NCI-H2227 treated with DMSO at 0.1 percent for 48 hours (cell line): ENCODE measurements at places on chromosomes 5 and 9.

DNA sequence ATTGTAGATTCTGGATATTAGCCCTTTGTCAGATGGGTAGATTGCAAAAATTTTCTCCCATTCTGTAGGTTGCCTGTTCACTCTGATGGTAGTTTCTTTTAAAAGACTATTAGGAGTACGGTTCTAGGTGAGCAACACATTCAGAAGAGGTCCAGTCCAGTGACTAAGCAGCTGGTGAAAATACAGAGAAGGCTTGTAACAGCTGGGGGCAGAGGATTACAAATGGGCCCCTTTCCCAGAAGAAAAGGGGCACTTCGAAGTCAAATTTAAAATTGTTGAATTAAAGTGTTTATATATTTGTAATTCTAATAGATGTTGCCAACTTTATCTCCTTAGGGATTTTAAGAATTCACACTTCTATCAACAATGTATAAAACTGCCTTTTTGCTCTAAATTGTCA is 720.5 kb downstream of the TLE4 start:
- no peak for DNase-seq

DNA sequence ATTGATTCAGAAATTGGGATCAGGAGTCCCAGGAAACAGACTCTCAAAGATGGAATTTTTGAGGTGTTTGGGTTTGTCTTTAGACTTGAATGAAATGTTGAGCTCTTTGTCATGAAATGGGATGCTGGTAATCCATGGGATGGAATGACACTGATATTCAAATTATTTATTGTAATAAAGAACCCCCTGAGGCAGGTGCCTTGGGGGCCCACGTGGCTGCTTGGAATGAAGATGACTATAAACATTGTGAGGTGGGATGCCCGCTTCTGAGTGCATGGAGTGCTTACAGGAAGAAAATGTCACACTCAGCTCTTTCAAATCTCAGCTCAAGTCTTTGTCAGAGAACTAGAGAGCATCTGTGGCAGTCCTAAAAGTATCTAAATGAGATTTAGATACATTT is 9.6 kb upstream of the C1QTNF2 start:
- no peak for DNase-seq

DNA sequence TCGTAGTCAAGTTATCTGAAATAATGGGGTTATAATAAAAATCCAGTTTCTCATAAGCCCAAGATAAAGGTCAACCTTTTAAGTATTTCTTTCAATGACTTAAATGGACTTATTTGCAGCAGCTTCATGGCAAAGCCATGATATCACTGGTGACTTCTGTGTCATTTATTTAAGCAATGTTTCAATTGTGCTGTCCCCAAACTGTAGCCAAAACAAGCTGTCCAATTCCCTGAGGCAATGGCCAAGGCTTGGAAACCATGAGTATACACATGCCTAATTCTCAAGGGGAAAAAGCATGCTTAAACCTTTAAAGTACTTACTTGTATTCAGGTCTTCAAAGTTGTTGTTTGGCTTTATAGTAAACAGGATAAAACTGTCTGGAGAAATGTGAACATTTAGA is 376.4 kb upstream of the TNC start:
- DNase-seq, result no peak

GRCh38 chr5:154251529-154251928 is 61.0 kb downstream of the GALNT10 start:
- DNase-seq, result no peak

DNA sequence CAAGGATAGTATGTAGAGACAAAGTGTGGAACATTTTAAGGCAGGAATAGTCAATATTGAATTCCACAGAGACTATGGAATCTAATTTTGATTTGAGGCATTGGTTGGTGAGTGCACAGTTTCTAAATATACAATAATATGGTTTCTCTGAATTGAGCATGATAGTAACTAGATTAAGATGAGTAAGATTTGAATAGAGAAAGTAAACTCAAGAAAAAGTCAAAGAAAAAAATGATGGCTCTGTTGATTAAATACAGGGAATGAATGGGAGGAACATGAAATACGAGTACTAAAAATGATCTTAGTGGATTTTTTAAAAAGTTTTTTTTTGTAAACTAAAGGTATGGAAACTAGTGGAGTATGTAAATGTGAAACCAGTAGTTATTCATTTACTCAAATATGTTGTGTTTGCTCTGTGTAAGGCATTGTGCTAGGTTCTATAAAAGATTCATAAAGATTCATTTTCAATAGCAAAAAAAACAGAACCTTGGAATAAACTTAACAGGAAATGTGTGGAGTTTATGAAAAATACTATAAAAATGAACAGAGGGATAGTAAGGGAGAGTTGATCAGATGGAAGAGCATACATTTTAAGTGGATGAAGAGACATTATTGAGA is 101.2 kb downstream of the ZCCHC7 start:
- no peak for DNase-seq

- DNase-seq, result no peak
Measured at GRCh38 chr9:76667521-76667957, 96.7 kb upstream of the PCA3 start.

DNA sequence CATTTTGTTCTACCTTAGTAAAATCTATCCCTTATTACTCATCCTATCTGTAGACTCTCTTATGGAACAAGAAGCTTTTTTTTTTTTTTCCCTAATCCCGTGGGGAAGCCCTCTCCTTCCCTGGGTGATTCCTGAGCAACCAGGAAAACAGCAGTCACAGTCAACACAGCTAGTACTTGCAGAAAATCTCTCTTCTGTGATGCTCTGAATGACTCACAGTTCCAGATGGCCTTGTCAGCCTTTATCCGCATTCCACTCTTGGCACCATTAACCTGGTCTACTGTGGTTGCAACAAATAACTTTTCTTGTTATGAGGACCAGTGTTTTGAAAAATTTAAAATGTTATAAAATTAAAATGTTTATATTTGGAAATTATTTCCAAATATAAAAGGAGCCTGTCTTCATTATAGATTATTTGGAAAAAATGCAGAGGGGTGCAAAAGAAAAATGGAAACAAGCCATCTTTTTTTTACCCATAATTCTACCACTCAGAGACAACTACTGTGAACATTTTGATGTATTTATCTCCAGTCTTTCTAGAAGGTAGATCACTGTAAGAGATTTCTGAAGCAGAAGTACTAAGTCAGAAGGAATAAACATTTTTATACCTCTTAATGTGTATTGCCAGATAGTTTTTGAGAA is 486.7 kb downstream of the RAB3C start:
- no peak for DNase-seq

DNA sequence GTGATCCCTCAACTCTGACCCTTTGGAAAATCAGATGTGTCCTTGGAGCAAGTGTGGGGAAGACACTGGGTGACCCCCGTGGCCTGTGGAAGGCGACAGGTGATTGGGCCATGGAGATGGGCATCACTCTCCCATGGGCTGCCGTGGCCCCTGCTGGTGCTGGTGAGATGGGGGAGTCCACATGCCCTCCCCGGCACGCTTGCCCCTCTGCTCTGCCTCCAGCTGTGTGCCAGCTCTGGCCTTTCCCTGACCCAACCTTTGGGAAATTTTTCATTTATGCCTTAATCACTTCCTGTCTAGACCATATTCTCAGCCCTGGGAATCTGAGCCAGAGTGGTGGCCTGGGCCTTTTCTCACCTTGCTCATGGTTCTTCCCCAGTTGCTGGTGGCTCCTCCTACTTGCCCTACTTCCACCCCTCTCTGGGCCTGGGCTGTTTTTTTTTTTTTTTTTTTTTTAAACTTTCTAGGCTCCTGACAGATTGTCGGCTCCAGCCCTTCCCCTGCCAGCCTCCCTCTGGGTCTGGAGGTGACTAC is 56.6 kb downstream of the RGS3 start:
- DNase-seq, result no peak

- no peak for DNase-seq
Measured at GRCh38 chr5:102223542-102224477, 72.3 kb downstream of the SLCO4C1 start.

- DNase-seq, result no peak
Measured at GRCh38 chr9:94916956-94917355, 190.5 kb downstream of the AOPEP start.

GRCh38 chr5:44697025-44697424 is 111.7 kb upstream of the MRPS30 start:
- DNase-seq, result no peak
